H4 (cell line): ENCODE measurements at places on chromosomes 12 and 14. TPM values are rescaled to one million over a fixed set of nuclear protein-coding genes. Genes with fewer than 3 reads are reported as not detected.

SLC41A2 gene
- 11.7 and 24.0 TPM in 2 replicates for total RNA-seq

RAB15 gene
- total RNA-seq: 10.1 and 10.3 TPM in 2 replicates

POTEG gene
- total RNA-seq: 0.41 and 0.75 TPM in 2 replicates

- no peak for DNase-seq
Measured at GRCh38 chr12:106131676-106132075, 7.1 kb downstream of the NUAK1 start.

DNA sequence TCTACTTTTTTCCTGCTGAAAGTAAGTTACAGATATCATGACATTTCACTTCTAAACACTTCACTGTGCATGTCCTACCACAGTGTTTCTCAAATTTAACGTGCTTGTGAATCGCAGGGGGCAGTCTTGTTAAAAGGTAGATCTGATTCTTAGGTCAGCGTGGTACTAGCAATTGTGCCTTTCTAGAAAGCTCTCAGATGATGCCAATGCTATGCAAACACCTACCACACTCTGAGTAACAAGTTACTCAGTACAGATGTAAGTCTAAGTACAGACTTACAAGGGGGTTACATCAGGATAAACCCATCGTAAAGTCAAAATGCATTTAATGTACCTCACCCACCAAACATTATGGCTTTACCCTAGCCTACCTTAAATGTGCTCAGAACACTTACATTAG, 22.4 kb downstream of the TM7SF3 start:
- no peak for DNase-seq

GRCh38 chr14:58133739-58134138, 18.3 kb downstream of the ARMH4 start:
- DNase-seq: peak; percentile 49

GRCh38 chr14:96514694-96515093, 12.5 kb downstream of the PAPOLA start:
- DNase-seq: no peak
